Activated T-cell treated with anti-CD3 and anti-CD28 coated beads for 4 hours (primary cell): ENCODE measurements at places on chromosomes 11 and 22.

- no peak for DNase-seq
Observed at GRCh38 chr11:62431171-62431901, 12.5 kb downstream of the SCGB1A1 start.

DNA sequence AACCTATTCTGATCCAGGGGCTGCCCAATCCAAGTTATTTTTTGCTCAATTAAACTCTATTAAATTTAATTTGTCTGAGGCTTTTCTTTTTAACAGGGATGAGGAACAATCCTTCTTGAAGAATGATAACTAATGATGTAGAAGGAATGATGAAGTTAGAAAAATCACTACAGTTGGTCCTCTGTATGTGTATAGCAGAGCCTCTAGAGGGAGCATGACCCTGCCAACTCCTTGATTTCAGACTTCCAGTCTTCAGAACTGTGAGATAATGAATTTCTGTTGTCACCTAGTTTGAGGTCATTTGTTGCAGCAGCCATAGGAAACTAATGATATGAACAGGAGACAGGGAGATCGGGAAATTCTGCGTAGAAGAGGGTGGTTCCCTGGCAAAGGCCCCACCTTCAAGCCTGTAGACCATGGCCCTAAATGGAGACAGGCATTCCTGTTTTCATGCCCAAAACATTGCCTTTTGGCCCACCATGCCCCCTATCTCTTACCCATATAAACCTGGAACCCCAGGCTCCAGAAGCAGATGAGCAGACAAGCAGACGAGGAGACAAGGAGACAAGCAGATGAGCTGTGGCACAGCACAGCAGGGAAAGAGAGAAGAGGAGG, 7.7 kb upstream of the QSER1 start:
- no peak for DNase-seq

GRCh38 chr11:92026664-92027063, 198.0 kb upstream of the FAT3 start:
- no peak for DNase-seq

GRCh38 chr11:73191151-73191550, 26.9 kb upstream of the P2RY2 start:
- no peak for DNase-seq

GRCh38 chr11:47533690-47534151, 19.2 kb downstream of the CELF1 start:
- no peak for DNase-seq

- no peak for DNase-seq
Observed at GRCh38 chr11:90700789-90701439, 478.1 kb upstream of the CHORDC1 start.

DNA sequence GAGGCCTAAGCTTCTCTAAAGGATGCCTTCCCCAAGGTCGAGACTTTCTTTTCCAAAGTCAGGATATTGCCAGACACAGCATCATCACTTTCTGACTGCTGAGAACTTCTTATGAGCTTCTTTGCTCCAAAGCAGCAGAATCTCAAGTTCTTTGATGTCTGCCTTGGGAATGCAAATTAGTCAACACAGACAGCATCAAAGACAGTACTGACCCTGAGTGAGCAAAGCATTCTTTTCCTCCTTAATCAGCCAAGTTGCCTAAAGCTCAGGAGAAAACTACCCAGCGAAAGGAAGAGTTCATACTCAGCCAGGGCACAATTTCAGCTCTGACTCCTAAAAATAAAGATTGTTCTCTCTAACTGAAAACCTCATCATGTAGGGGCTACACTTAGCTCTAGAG, 98.0 kb downstream of the SLC36A4 start:
- no peak for DNase-seq

- DNase-seq = no peak
Observed at GRCh38 chr11:64230985-64231365, 627 bp downstream of the DNAJC4 start.

DNA sequence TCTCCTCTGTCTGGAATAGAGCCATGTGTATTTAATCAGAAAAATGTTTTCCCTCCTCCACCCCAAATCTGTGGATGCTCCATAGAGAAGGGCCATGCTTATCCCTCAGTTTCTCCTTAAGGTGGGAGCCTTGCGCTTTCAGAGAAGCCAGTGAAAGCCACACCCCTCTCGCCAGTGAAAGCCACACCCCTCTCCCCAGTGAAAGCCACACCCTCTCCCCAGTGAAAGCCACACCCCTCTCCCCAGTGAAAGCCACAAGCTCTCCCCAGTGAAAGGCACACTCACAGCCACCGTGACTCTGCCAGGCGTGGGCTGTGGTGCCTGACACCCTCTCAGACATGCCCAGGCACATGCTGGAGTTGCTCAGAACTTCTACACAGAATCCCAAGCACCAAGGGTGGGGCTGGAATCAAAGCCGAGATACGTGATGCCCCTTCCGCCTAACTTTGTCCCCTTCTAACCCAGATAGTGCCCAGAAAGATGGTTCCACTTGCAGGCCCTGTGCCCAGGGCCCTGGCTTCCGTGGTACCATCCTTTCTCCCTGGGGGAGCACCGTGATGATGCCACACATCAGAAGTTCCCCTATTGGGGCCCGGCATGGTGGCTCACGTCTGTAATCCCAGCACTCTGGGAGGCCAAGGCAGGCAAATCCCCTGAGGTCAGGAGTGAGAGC, 16.5 kb upstream of the PRR5 start:
- DNase-seq = peak; percentile 82
